ENCODE measurements at places on chromosomes 16 and 17.

- no peak for DNase-seq
Measured at GRCh38 chr17:81995463-81996231, 18.2 kb downstream of the ASPSCR1 start.

DNA sequence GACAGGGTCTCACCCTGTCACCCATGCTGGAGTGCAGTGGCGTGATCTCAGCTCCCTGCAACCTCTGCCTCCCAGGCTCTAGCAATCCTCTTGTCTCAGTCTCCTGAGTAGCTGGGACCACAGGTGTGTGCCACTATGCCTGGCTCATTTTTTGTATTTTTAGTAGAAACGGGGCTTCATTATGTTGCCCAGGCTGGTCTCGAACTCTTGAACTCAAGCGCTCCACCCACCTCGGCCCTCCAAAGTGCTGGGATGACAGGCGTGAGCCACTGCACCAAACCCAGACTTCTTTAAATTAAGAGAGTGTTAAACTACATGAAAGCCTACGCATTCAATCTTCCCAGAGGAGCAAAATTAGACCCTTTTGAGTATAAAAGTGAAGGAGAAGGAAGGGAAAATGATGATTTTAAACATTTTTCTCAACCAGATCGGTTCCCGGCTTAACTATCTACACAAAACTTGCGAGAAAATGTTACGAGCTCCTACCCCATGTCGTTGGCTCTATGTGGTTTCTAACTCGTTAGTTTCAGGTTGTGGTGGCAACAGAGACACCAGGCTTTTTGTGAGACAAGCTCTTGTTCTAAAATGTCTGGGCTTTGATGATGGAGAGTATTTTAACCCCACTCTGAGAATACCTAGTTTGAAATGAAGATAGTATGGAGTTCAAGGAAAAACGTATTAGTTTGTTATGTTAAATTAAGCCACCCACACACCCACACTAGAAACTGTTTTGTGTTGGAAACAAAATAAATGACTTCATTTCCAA, 26.3 kb downstream of the STAT5B start:
- no peak for DNase-seq

GRCh38 chr17:43006639-43007551, at the start of gene IFI35:
TSS of gene IFI35 (plus strand) at chr17:43006784. CDS start at chr17:43006948, 164 bp downstream.
- DNase-seq: peak; percentile 77

DNA sequence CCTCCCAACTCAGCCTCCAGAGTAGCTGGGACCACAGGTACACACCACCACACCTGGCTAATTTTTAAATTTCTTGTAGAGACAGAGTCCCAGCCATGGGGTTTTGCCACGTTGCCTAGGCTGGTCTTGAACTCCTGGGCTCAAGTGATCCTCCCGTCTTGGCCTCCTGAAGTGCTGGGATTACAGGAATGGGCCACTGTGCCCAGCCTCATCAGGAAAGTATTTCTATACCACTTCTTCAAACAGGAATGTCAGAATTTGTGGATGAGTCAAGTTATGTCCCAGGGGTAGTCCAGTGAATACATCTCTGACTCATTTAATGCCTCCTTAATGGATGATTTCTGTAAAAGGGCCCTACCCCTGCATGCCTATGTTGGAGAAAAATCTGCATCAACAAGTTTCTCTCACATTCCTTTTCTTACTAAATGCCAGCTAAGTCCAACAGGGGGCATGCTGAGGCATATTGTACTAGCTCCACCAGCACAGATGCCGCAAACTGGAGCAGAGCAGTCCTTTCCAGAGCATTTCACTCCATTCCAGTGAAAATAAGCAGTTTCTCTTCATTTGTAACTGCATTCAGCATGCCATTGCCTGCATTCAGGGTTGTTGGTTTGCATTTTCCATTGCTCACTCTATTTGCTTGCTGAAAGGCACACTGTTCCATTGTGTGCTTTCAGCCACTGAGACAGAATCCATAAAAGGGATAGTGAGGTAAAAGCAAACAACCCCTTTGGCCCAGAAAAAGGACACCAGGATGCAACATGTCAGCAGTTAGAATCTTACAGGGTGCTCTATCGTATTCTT, 5.3 kb upstream of the CAVIN1 start:
- DNase-seq: no peak

DNA sequence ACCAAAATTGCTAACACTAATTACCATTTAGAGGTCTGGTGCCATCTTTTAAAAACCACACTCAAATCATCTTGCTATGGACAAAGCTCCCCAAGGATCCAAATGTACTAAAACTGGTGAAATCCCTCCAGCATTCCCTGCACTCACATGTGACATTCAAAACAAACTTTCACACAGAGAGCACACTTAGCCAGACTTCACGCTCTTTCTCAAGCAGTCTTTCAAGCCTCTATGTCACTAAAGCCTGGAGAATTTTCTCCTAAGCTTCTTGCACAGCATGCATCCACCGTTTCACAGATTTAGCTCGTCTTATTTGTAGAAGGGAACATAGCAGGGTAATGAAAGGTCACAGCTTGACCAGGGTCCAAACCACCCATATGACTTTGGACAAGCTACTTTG, 19.3 kb downstream of the CMTM3 start:
- no peak for DNase-seq

GRCh38 chr16:70253291-70254106, 1.8 kb upstream of the EXOSC6 start:
- no peak for DNase-seq

GRCh38 chr16:3787924-3788661, 70.8 kb upstream of the TRAP1 start:
- DNase-seq: no peak

DNA sequence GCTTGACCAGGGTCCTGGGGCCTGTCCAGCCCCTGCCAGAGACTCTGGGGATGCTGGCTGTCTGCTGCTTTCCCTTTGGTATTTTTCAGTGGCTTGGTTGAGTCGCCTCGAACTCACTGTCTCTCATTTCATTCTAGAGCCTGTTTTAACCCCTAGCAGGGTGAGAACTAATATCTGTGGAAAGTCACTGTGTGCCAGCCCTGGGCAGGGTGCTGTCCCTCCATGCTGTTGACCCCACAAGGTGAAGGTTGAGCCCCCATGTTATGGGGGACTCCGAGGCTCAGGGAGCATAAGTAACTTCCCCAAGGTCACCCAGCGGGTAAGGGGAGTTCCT, 33.0 kb downstream of the DCAKD start:
- DNase-seq: no peak

DNA sequence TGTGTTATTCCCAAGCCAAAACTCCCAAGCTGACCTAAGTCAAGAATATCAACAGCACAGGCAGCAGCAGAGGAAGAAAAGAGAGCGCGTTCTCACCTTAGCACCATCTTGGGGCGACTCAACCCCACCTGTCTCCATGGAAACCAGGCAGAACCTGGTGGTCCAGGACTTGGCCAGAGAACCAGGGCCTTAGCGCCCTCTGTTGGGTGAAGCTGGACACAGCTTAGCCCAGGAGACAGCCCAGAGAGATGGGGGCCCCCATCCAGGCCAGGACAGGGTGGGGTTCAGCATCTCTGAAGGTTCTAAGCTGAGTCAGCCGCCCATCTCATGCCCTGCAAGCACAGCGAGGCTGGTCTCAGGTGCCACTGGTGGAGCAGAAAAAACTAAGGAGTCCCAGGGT, 60.1 kb upstream of the TMEM132E start:
- DNase-seq: no peak

- no peak for DNase-seq
Measured at GRCh38 chr17:55259684-55260111, 5.1 kb upstream of the HLF start.

DNA sequence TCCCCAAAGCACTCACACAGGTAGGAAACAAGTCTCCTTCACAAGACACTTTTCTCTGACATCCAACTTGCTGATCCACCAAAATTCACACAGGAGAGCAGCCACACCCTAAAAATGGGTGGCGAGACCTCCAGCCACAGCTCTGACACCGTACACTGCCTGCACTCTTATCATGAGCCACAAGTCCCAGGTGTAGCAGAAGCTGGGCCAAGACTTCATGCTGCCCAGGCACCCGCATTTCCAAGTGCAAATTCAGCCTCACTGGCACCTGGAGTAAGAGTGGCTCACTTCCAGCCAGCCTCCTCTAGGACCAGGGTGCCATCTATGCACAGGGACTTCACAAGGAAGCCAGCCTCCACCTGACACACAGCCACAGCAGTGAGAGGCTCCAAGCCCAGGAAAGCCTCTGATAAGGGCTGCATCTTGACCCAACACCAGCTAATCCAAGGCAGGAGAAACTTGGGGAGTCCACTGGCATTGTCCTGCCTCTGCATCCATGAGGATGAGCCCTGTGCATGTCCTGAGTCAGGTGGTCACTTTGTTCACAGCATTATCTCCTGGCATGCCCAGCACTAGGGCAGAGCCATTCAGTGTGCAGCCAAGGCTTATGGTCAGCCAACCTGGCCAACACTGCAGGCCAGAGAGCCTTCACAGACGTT, 2.6 kb upstream of the ZNF768 start:
- DNase-seq: no peak

GRCh38 chr16:59527206-59527997, 793.3 kb upstream of the GOT2 start:
- no peak for DNase-seq

DNA sequence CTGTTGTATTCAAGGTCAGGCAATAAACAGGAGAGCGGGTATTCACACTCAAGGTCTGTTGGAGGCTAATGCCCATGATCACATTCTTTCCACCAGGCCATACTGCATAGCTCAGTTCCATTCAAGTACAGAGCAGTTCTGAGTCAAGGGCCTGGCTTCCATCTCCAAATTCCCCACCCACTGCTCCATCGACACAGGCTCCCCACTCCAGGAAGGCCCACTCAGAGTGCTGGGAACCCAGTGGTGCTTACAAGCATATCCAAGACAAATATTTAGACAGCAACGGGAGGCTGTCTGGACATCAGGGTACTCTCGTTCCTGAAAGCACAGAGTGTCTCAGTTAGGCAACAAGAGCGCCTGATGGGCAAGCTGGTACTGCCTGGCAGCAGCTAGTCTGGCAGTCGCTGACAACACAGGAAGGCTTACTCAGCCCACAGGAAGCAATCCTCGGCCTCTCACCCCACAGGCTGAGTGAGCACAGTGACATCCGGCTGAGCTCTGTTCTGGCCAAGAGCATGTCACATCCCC, 40.9 kb downstream of the RFFL start:
- DNase-seq: peak; percentile 45

GRCh38 chr16:6704306-6704930, 628.2 kb upstream of the RBFOX1 start:
- no peak for DNase-seq

GRCh38 chr17:66633317-66633965, 201.5 kb upstream of the CACNG5 start:
- no peak for DNase-seq

- no peak for DNase-seq
Measured at GRCh38 chr17:33234930-33235685, 58.0 kb downstream of the ASIC2 start.

- DNase-seq: no peak
Measured at GRCh38 chr16:3488801-3489200, 6.5 kb downstream of the C16orf90 start.

DNA sequence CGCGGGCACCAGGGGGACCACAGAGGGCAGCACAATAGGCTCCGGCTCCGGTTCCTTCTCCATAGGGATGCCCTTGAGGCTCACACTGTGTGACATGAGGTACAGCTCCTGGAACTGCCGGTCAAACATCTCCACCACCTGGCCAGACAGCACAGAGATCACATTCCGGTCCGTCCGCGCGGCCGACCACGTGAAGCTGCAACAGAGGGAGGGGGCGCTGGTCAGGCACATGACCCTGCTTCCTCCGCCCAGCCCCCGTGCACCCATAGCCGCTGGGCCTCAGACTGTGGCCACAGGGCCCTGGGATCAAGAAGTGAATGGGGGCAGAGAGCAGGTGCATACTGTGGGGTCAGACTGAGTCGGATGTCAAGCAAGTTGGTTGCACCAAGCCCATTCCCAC, 25.9 kb downstream of the FAM83G start:
- no peak for DNase-seq

GRCh38 chr17:5184288-5184687, 7.4 kb downstream of the ZNF594 start:
- no peak for DNase-seq

DNA sequence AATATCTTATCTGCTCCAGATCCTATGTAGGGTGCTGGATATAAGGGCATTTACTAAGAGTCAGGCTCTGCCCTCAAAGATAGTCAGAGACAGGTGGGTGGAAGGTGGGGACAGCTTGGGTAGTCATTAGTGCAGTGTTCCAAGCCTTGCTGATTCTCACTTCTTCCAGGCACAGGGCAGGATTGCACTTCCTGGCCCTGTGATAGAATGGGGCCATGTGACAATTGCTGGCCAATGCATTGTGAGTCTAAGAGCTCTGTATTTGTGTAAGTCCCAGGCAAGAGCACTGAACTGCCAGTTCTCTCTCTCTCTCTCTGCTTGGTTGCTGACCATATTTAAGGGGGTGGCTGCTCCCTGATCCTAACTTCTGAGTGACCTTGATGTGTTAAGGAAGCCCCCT, 112.1 kb downstream of the C16orf78 start:
- DNase-seq: no peak

- no peak for DNase-seq
Measured at GRCh38 chr16:28844226-28844885, 1.8 kb downstream of the TUFM start.

DNA sequence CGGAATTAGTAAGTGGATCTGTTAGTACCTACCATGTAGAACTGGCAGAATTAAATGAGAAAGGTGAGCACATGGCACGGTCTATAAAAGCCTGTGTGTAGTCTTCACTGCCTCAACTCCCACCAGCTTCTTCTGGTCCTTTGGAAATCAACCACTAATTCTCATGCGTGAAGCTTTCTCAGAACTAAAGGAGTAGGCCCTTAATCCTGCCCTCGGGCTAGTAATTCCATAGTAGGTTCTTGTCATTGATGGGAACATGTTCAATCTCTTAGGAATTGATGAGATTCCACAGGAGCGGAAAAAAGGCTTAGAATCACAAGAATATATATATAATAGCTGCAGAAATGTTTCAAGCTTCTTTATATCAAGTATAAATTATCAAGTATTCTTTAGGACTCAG, 21.7 kb downstream of the CDR2 start:
- no peak for DNase-seq
